ENCODE measurements at places on chromosomes 2 and 18.

DNA sequence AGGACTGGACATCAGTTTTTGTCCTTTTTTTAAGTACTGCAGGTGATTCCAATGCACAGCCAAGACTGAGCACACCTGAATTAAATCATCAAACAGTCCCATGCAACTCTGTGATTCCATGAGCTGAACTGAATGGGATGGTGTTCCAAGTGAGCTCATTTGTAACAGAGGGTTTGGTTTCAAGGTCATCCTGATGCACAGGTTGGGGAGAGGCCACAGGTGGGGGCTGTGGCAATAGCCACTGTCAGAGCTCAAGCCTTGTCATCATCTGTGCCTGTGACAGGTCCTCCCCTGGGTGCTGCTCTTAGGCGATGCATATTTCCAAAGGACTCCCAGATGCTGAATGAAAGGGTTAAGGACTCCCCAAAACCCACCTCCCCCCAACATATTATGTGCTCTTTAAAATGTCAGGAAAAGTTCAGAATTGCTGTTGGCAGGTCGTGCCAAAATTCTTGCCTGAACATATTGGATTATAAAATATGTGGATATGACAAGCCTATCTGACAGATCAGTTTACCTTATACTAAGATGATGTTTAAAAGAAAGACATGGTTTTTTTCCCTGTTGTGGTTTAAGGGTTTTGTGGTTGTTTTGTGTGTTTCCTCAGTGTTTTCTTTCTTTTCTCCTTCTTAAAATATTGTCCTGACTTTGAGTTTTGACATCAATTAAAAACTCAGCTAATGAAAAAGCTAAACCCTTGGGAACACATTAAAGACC, 263.5 kb upstream of the SIX2 start:
- DNase-seq = no peak

GRCh38 chr2:39872748-39873147, 93.7 kb upstream of the THUMPD2 start:
- DNase-seq = no peak

GRCh38 chr2:181376999-181377398, 80.2 kb upstream of the ITGA4 start:
- DNase-seq = no peak

DNA sequence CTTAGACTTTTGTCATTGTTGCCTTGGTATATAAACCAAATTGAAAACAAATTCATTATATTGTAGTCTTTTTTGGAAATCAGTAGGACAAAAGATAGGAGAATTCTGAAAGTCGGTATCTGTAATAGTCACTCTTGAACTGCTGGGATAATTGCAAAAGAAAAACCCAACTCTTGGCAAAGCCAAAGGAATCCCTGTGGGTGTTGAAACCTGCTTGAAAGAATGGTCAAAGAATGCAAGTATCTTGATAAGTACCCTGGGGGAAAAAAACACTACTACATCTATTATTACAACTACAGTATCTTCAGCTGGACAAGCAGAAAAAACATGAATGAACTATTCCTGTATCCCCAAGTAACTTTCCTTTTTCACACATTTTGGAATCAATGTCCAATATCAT, 7.3 kb upstream of the FAM237A start:
- DNase-seq = no peak

DNA sequence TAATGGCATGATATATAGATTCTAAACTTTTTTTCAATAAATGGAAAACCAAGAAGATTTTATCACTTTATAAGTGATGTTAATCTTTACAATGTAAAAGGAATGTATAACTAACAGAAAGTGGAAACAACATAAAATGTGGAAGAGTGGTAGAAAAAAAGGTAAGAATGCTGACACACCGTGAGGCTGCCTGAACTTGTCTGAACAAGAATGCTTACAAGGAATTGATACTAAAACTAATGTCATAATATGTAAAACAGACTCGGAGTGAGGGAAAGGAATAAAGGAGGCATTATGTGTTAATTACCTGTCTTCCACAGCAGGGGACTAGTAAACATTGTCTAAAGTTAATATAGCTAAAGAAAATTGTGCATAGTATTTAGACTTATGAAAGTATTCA, 958.8 kb upstream of the TMEFF2 start:
- no peak for DNase-seq

DNA sequence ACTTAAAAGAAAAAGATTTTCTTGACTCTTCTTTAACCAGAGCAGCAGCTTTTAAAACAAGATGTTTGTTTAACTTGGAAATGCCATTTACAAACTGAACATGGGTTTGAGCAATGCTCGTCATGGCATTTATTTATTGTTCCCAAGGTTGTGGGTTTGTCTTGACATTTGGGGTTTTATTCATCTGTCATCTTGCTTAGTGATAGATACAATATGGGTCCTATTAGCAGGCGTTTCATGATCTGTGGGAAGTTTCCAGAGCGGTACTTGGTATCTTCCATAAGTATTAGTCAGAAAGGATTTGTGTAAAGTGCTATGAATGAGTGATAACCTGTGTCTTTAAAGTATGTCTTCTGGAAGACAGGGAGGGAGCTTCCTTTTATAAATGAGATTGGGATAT, 29.9 kb upstream of the MGAT5 start:
- no peak for DNase-seq

GRCh38 chr2:108986916-108987510, 2.0 kb downstream of the EDAR start:
- no peak for DNase-seq
